ENCODE measurements at places on chromosomes 2 and 18. TPM values are rescaled to one million over a fixed set of nuclear protein-coding genes. Genes with fewer than 3 reads are reported as not detected.

CABYR gene
- total RNA-seq = 2.5 TPM

ASPRV1 gene
- 5.2 TPM for total RNA-seq

PSD4 gene
- total RNA-seq = 12.1 TPM

ANKRD53 gene
- 6.2 TPM for total RNA-seq

SLC9A4 gene
- total RNA-seq = not detected

ALPP gene
- not detected for total RNA-seq

GAREM2 gene
- total RNA-seq = 2.3 TPM

TMEM214 gene
- 52.4 TPM for total RNA-seq

LTBP1 gene
- total RNA-seq = 18.0 TPM

SOCS6 gene
- 15.6 TPM for total RNA-seq

CENPO gene
- 8.6 TPM for total RNA-seq

SERPINB3 gene
- not detected for total RNA-seq

IL1A gene
- total RNA-seq = not detected

DNA sequence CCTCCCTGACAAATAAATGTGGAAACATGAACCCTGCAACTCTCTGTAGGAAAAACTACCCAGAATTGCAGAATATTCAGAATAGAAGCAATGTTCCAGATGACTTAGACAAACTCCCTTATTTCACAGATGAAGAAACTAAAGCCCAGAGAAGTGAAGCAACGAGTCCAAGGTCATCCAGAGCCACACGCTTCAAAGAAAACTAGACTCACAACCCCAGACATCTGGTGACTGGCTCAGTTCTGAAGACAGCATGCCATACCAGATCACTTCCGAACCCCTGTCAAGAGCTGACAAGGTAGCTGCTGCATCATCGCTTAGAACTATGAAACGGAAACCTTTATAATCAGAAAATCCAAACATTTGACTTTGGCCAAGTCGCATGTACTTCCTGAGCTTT is 101.3 kb downstream of the PID1 start:
- no peak for DNase-seq

DNA sequence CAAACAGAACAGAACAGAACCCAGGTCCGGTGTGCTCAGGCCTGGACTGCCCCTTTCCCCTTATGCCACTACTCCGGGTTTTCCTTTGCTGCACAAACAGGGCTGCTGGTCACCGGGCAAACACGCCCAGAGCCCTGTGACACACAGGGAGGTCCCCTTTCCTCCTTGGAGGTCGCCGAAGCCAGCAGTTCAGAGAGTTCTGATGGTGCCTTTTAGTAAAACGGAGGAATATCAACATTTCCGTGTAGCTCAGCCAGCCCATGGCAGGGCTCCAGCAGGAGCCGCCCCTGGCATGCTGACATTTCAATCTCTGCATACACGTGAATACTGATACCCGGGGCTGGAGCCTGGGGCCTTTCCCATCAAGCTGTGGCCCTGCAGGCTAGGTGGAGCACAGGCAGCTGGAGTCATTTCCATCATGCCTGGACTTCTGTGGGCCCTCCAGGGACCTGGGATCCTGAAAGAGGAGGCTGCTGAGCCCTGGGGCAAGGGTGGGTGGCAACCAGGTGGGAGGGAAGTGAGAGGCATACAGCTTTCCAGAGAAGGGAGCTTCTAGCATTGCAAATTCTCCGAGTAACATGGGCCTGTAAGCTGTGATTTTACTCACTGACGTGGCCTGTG is 91.4 kb upstream of the PXDN start:
- DNase-seq = no peak

- no peak for DNase-seq
Measured at GRCh38 chr2:118982039-118982438, 40.0 kb downstream of the MARCO start.

DNA sequence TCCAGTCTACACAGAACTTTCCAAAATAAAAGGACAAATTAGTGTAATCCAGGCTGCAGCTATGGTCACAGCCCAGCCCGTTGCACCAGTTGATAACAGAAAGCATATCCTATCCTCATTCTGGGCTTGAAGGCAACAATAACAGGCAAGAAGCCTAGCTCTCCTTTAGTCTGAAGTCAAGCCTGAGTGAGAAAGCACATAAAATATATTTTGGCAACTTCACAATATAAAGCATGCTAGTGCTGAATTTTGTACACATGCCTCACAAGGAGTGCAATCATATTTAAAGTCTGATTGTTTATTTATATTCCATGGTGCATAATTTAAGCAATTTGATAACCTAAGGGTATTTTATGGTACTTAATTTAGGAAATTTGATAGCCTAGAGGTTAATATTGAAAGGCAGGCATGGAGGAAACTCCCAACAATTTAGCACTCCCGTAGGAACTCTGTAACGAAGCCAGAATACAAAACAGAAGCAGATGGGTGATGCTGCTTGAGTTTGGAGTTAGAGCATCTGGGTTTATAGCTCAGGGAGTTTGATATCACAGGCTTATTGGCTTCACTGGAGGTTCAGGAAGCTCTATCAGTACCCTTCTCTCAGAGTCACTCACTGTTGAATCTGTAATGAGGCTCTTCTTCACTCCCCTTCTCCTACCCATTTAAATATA is 1199.1 kb upstream of the GYPC start:
- DNase-seq = no peak

- no peak for DNase-seq
Measured at GRCh38 chr2:219003979-219004378, 10.8 kb upstream of the CRYBA2 start.

DNA sequence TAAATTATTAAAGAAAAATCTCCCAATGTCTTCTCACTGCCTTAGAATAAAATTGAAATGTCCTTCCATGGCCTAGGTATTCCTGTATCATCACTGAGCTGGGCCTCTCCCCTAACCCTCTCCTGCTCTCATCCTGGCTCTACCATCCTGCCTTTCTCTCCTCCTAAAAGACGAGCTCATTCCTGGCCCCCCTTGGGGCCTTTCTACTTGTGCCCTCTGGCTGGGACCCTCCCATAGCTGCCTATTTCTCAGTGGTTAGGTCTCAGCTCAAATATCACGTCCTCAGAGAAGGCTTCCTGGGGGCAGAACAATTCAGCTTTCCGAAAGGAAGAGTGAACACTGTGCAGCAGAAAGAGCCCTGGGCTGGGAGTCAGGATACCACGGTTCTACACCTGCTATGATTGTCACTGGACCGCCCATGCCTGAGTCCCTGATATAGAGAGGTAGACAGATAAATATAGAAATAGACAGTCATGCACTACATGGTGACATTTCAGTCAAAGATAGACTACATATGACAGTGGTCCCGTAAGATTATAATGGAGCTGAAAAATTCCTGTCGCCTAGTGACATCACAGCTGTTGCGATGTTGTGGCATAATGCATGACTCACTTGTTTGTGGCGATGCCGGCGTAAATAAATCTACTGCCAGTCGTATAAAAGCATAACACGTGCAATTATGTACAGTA is 9.4 kb downstream of the DNPEP start:
- DNase-seq = no peak

GRCh38 chr2:174632841-174633622 is 35.4 kb upstream of the WIPF1 start:
- no peak for DNase-seq

DNA sequence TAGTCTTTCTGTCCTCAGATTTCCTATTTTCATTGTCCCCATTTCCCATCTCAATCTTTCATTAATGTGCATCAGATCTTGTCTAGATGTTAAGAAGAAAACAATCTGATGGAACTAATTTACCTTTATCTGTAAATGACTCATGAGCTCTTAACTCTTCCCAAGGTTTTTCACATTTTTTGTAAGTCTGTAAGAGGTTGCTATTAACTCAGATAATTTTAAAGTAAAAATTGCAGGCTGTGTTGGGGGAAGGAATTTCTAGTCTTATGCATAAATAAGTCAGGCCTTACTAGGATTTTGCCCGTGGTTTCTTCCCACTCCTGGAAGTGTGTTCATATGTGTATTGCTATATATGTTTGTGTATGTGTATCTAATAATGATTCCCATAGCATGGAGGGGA is 4.3 kb downstream of the NAB1 start:
- DNase-seq = no peak

GRCh38 chr2:207269038-207269437 is 103.3 kb upstream of the KLF7 start:
- DNase-seq = no peak

GRCh38 chr18:44715842-44716241 is 35.2 kb downstream of the SETBP1 start:
- no peak for DNase-seq

DNA sequence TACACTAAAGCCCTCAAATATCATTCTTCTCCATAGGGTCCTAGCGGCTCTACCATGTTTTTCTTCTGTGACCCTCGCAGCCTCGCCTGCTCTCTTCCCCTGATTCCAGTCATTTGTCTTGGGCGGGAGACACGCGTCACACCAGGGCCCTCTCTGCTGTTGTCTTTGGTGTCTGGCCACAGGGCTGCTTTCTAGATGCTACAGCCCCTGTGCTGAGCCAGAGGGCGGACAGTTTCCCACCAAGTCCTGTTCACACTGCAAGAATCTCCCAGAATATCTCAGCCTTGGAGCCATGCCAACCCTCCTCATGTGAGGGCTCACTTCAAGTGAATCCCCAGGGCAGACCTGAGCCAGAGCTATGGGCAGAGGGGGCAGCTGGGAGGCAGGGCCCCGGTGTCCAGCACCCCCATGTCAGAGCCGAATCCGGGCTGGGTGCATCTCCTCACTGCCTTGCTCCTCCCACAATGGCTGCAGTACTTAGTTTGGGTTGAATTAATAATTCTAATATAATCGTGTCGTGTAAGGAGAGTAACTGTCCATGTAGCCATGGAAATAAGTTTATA is 42.1 kb downstream of the DIPK1C start:
- DNase-seq = no peak

- no peak for DNase-seq
Measured at GRCh38 chr2:204720874-204721273, 175.6 kb downstream of the PARD3B start.

- DNase-seq = no peak
Measured at GRCh38 chr2:110804433-110804832, 72.1 kb downstream of the ACOXL start.

- DNase-seq = no peak
Measured at GRCh38 chr2:178811045-178811444, 3.8 kb upstream of the TTN start.

DNA sequence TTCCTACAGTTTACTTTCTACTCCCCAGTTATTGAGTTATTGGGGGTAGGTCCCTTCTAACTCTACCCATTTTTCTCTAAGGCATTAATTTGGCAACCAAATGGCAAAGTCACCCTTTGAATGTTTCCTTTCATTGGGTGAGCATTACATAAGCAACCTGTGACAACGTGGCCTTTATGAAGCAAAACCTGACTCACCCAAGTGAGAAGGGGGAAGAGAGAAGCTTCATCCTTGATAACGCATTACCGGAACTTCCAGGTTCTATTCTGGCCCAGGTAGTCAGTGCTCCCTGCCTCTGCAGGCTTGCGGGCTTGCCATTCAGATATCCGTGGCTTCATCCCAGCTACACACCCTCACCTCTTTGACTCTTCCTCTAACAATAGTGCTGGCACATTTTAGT is 39.1 kb upstream of the FAM124B start:
- no peak for DNase-seq

DNA sequence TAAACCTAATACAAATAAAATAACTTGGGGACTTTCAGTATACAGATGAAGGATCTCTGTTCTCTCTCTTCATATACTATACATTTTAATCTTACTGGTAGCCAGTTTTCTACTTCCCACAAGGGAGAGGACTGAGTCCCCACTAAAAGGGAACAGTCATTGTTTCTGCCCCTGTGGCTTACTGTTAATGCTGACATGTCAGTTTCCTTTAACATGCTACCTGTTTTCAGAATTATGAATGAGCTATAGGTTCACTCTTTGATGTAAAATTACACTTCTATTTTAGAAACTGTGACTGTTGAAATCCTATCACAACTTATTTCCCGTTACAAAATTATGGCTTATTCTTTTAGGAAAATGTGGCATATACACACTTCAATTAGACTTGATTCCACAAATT is 207.7 kb downstream of the CDH2 start:
- DNase-seq = no peak

DNA sequence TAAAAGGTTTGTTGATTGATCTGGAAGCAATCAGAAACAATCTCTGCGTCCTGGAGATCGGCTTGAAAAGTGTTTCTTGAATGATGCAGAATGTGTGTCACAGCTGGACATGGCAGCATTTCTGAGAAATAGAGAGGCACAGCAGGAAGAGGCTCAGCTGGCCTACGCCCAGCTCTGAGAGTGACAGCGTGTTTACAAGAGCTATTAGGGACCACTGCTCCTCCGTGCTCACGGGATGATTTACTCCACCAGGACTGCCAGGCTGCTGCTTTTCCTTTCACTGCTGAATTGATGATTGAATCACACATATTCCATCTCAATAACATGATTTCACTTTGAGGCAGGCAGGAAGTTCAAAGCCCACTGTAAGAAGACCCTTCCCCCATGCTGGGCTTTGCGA is 62.8 kb downstream of the GALNT14 start:
- DNase-seq = no peak

GRCh38 chr18:51480407-51481261 is 283.2 kb upstream of the MEX3C start:
- no peak for DNase-seq
